Hepatocyte (in vitro differentiated cells): ENCODE measurements at places on chromosomes 11 and 22. TPM values are rescaled to one million over a fixed set of nuclear protein-coding genes. Genes with fewer than 3 reads are reported as not detected.

TIMP3 gene
- 92.3 and 96.1 TPM in 2 replicates for total RNA-seq

OR2AG1 gene
- 0.83 TPM in 1 of 2 replicates, not detected in the other for total RNA-seq

- no peak for DNase-seq
- peaks cover 27% of the 10 kb centered on the region for H3K4me1 ChIP-seq
- H3K4me3 ChIP-seq: no peak overlapping the region
- H3K27me3 ChIP-seq: no peaks in the 10 kb centered on the region
- no peak overlapping the region for H3K27ac ChIP-seq
These were observed 3.6 kb downstream of the TCIRG1 start for GRCh38 chr11:68042219-68043028.

- no peak overlapping the region for H3K27ac ChIP-seq
- no peaks in the 10 kb centered on the region for H3K4me1 ChIP-seq
- H3K4me3 ChIP-seq: no peak overlapping the region
These were observed 148.1 kb downstream of the WNT7B start for GRCh38 chr22:45828841-45829240.

DNA sequence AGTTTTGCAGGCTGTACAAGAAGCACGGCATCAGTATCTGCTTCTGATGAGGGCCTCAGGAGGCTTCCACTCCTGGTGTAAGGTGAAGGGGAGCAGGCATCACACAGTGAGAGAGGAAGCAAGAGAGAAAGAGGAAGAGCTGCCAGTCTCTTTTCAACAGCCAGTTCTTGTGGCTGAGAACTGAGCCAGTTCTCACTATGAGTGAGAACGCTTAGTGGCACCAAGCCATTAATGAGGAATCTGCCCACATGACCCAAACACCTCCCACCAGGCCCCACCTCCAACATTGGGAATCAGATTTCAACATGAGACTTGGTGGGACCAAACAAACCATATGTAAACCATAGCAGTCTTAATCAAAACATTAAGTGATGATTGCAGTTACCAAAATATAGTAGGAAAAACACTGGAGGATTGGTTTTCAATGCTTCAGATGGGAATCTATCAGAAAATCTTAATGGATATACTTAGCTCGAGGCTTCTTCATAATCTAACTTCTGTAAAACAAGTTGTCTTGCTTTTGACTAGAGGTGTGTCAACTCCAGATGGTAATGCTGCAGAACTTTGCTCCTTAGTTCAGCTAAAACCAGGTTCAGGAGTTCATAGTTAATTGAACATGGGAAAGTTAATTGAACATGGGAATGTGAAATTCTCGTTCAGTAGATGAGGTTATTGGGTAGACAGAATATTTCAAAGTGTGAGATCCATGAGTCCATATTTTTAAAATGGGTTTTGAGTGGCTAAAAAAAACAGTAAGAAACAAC, 12.2 kb downstream of the FAR1 start:
- no peaks in the 10 kb centered on the region for H3K27me3 ChIP-seq
- H3K4me1 ChIP-seq: no peaks in the 10 kb centered on the region
- no peak overlapping the region for H3K4me3 ChIP-seq
